ENCODE measurements at places on chromosomes 12 and 14.

- no peak for DNase-seq
These were observed 186.6 kb downstream of the DUSP6 start for GRCh38 chr12:89165703-89166102.

DNA sequence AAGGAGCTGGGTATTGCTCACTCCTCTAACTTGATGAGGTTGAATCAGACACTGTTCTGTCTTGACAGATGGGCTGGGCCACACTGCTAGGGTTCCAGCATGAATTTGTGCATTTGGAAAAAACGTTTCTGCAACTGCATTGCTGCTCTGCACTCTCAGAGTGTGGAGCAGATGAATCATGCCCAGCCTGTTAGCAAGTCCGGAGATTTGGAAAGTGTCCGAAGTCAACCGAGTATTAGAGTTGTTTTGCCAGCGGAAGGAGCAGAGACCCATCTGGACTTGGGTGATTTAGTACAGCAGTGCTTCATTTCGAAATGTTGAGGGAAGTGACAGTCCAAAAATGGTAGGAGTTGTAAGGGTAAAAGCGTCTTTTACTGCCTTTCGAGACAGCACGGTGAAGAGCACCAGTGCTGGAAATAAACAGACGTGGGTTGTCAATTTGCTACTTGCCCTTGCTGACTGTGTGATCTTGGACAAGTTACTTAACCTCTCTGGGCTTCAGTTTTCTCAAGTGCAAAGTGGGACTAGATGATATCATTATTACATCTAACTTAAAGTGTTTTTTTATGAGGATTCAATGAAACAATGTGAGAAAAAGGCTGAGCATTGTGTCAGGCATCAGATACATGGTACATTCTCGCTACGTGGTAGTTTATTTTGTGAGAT is 139.5 kb downstream of the CHST11 start:
- DNase-seq, result no peak

- no peak for DNase-seq
These were observed 101.8 kb upstream of the EGLN3 start for GRCh38 chr14:34052658-34053014.

- no peak for DNase-seq
These were observed 241.5 kb upstream of the LHX5 start for GRCh38 chr12:113713156-113713555.

- no peak for DNase-seq
These were observed 3.0 kb downstream of the PLEKHH1 start for GRCh38 chr14:67536087-67536486.

DNA sequence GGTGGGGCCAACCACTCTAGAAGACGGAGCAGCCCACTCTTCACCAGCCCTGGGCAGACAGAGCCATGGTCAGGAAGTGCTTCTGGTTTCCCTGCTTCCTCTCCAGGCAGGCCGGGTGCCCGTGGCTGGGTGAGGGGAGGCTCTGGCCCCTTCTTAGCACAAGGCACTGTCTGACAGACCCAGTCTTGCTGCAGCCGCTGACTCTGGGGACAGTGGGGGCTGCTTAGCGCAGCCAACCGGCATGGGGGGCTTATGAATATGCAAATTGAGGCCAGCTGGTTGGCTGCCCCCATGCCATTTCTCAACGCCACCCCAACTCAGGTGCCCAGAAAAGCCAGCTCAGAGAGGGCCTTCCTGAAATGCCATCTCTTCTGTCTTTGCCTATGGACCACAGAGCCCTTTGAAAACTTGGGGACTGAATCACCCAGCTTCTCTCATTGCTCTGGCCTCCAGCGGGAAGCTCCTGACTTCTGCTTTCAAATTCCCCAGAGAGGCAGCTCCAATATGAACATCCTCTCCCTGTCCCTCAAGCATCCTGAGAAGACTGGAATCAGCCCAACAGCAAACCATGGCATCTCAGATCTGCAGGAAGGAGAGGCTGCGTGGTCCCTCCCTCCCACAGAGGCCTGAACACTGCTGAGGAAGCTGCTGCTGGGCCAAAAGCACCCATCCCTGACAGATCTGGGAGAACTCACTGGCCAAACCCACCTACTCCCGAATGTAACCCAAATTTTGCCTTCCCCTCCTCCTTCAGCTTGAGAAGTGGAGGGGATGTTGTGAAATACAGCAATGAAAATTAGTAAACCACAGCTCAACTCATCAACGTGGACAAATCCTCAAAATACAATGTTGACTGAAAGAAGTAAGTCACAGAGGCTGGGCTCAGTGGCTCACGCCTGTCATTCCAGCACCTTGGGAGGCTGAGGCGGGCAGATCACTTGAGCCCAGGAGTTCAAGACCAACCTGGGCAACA is at the start of gene PROX2:
PROX2 (minus strand) TSS at position 205 of the 973 bp plus-strand sequence. CDS start 12,311 bp downstream, outside the sequence.
- DNase-seq, result no peak

DNA sequence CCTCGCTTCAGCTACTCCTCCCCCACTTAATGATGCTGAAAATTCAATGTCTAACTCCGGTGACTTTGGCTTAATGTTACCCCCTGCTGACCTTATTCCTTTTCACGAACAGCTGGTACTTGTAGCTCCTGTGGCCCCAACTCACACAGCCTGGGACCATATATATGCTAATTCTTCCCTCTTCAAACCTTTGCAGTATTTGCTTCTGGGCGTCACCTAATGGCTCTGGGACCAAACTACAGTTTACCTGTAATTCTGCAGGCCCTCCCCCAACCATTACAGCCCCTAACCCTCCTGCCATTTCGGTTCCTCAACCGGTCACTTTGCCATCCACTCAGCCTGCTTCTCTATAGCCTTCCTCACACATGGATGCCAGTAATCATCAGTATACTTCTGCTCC is 29.6 kb upstream of the C12orf75 start:
- no peak for DNase-seq

- DNase-seq, result no peak
These were observed 7.2 kb downstream of the MVK start for GRCh38 chr12:109580684-109581333.

- DNase-seq, result no peak
These were observed 101.8 kb downstream of the CNTN1 start for GRCh38 chr12:40794087-40794486.

DNA sequence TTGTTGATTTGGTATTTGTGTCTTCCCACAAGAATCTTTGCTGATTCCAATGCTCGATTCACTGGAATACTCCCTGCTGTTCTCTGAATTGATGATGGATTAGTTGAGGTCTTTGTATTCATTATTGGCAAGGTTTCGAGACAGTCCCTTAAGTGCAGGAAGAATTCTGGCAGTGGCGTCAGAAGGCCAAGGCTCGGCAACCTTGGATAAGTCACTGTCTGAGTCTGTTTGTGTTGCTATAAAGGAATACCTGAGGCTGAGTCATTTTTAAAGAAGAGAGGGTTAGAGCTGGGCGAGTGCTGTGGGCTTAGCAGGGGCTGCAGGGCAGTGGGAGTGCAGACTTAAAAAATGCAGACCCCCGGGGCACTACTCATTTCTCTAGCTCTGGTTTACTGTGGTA is 56.9 kb downstream of the CHST11 start:
- no peak for DNase-seq

GRCh38 chr12:121188227-121188626 is 21.7 kb upstream of the P2RX4 start:
- DNase-seq, result no peak

GRCh38 chr12:57745485-57745881 is 644 bp downstream of the TSPAN31 start:
- DNase-seq, result peak; percentile 26

DNA sequence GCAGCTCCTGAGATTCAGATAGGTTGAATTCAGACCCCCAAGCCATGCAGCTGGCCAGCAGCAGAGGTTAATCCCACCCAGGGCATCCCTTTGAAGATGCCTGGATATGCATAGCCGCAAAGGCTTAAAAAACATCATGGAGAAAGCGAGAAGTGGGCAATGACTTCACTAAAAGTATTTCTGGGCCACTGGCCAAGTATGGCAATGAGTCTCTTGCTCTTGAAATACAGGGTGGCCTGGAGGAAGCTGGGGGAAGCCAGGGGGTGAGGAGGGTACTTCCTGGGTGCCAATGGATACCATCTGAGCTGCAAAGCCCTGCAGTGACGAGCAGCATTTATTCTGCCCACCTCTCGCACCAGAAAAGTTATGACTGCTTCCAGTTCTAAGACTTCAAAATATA is 539.3 kb upstream of the TBX3 start:
- no peak for DNase-seq

- no peak for DNase-seq
These were observed 202.6 kb upstream of the LHX5 start for GRCh38 chr12:113674302-113674701.

GRCh38 chr14:58865514-58866281 is 227.9 kb downstream of the DACT1 start:
- DNase-seq, result no peak

GRCh38 chr12:2385529-2385928 is 332.7 kb downstream of the CACNA1C start:
- no peak for DNase-seq

- no peak for DNase-seq
These were observed 19.8 kb downstream of the ZBTB42 start for GRCh38 chr14:104820669-104821228.

DNA sequence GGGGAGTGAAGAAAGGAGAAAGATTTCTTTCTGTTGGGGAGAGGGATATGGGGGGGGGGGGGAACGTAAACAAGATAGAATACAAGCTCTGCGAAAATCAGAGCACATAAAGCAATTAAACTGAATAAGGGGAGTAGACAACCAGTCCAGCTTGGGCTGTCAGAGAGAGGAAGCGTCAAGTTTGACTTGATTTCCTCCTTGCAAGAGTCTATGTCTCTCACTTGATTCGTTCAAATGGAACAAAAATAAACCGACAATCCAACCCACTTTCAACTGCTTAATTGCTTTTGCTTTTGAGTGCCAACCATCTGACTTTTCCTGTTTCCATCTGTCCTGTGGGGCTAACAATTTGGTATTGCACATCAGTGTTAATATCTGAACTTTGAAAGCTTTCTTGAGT is 942 bp downstream of the SYT1 start:
- no peak for DNase-seq

DNA sequence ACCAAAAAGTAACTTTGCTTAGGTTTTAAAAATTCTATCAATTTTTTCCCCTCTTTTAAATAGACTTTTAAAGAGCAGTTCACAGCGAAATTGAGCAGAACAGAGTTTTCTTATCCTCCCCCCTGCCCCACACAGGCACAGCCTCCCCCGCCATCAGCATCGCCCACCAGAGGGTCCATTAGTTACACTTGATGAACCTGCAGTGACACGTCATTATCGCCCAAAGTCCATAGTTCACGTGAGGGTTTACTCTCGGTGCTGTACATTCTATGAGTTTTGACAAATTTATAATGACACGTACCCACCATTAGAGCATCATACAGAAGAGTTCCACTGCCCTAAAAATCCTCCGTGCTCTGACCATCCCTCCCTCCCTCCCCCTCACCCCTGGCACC is 58.4 kb downstream of the FZD10 start:
- DNase-seq, result no peak

DNA sequence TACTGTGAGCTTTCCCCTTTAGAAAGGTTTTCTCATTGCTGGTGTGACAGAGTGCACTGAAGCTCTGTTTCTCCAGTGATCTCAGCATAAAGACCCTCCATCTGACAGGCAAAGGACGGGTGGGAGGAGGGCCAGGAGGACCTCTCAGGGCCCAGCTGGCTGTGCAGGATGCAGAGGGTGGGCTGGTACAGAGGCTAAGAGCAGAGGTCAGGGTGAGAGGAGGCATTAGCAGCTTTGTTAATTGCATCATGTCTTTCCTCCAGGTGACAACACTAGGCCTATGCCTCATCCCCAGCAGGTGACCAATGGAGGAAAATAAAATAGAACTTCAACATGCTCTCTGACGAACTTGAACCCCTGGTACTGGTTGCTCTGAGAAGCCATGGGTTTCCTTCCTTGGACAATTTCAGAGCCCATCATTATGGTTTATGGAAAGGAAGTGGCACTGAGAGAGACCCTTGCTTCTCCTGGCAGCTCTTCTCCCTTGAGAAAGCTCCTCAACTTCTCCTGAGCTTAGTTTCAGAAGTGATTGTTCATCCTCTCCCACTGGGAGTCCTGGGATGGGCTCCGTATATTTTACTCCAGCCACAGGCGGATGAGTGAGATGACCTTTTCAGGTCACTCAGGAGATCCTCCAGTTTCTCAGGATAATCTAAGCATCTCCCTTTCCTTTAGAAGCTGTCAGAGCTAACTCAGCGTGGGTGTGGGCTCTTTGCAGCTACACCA is 45.8 kb upstream of the ATP23 start:
- DNase-seq, result no peak

GRCh38 chr12:65263777-65264176 is 14.7 kb upstream of the MSRB3 start:
- no peak for DNase-seq

- no peak for DNase-seq
These were observed 43.5 kb upstream of the PTPRQ start for GRCh38 chr12:80400571-80400991.

GRCh38 chr14:74661726-74662450 is 49.9 kb upstream of the LTBP2 start:
- DNase-seq, result no peak

- no peak for DNase-seq
These were observed 781.9 kb downstream of the VRK1 start for GRCh38 chr14:97578982-97579548.

DNA sequence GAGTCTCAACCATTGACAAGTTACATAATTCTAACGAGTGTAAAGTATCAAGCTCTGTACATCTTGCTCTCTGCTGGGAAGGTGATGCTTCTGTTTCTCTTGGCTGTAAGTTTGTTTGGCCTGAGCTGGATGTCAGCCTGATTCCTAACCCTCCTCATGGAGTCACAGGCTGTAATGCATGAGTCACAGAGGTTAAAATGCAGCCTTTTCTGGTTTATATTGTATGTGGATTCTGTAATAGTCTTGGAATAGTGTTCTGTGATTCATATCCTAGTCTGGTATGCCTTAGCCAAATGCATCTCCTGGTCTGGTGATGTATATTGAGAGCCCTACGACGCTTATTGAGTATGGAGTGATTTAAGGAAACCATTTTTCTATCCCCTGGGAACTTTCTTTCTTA is 104.5 kb upstream of the FRMD6 start:
- no peak for DNase-seq

GRCh38 chr12:106602076-106602475 is 19.3 kb downstream of the RFX4 start:
- DNase-seq, result no peak

DNA sequence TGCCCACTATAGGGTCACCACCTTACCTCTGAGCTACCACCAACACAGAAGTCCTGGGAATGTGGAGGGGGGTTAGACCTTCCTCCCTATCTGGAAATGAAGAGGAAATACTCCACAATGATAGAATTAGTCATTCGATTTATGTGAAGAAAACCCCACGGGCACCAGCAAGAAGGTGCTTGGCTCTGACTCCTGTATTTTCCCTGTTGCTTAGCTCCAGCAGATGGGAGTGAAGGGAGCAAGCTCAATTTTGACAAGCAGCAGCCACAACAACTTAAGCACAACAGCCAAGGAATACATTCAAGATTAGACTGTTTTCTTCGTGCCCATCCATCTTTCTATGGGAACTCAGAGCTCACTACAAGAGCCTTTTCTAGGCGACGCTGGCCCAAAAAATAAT is 191.7 kb downstream of the SPTSSA start:
- DNase-seq, result no peak

DNA sequence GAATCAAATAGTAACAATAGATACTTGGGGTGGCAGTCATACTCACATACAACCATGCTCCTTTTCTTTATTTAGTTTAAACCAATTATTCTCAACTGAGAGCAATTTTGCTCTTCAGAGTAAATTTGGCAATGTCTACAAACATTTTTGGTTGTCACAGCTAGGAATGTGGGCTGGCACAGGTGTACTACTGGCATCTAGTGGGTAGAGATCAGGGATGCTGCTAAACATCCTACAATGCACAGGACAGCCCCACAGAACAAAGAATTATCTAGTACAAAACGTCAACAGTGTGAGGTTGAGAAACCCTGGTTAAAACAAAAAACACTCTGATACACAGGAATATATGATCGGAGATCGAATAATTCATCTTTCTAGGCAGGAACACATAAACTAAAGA is 186.5 kb downstream of the NELL2 start:
- no peak for DNase-seq

Measured in hematopoietic multipotent progenitor cell treated with erythropoietin and hydrocortisone succinate and interleukin-3 and kit ligand, for 8 days (in vitro differentiated cells).